SHP77 (cell line): ENCODE measurements at places on chromosomes 2 and 18.

DNA sequence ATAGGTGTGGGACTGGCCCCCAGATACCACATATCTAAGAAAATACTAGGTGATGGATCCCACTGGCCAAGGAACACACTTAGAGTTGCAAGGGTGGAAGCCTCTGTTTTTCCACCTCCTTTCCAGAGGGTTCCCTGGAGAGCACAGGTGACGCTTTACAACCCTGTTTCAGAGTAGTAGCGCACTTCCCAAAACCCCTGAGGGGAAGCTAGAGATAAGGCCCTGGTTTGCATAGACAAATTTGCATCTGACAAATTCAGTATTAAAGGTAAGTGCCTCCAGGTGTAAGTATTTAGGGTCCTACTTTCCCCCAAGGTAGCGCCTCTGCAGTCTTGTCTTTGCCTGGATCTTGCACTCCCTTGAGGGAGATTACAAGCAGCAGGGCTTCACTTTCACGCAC is 474 bp upstream of the CERKL start:
- no peak for DNase-seq

DNA sequence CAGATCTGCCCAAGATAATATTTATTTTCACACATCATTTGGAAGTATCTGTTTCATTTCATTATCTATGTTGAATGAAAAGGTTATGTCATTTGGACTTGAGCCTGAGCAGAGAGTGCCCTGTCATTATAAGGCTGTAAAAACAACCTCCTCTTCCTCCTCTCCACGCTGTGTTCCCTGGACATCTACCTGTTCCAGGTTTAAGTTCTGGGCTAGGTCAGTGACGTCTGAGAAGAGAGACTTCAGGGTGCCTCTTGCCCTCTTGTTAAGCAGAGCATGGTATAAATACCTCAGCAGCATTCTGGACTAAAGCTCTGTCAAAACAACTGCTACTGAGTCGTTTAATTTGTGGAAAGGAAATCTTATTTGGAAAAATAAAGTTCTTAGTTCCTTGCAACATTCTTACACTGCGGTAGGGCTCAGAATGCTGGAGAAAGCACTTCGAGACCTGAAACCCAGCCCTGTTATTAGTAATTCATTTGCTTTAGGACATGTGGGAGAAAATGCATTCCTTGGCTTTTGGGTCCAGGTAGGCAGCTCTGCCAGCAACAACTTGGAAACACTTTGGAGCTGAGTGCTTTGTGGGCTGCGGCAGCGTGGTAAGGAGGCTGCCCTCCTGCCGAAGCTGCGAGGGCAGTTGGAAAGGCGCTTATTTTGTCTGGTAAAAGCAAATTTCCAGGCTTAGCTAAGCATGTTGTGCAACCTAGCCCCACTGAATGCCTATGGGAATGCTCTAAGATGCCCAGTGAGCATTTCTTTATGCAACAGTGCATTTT is 91.8 kb upstream of the NEDD4L start:
- no peak for DNase-seq

GRCh38 chr18:10270151-10270571 is 184.3 kb upstream of the APCDD1 start:
- DNase-seq: no peak

GRCh38 chr2:3305431-3305830 is 72.2 kb downstream of the EIPR1 start:
- no peak for DNase-seq
